ENCODE measurements at places on chromosomes 13 and 19.

DNA sequence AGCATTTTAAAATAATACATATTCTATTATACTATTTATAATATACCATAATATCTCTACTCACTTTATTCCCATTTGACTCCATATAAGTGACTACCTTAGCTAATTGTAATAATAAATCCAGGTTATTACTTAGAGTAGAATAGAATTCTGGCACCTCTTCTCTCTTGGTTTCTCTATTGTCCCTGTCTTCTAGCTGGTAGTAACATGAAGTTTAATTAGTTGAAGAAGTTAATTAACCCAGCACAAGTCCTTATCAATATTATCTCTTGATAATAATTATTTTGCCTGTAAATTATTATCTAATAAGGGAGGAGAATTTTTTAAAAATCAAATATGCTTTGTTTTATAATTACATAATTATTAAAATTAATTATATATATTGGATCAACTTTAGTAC, 1571.2 kb upstream of the PRR20A start:
- DNase-seq = no peak

GRCh38 chr19:2631213-2631821, 71.2 kb downstream of the GNG7 start:
- DNase-seq = no peak

DNA sequence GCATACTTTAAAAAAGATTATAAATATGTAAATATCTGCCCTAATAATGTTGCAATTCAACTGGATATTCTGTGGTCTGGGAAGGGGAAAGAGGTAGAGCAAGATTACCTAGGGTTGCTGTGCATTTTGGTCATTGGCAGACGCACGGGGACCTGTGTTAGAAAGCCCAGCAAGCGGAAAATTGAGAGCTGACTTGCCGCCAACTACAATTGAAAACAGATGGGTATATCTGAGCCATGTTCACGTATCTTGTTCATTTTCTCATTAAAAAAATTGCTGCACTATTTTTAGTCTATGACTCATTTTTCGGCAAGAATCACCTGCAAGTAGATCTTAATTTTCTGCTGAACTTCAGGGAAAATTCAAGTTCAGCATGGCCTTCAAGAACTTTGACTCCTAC, 308.5 kb upstream of the TMTC4 start:
- no peak for DNase-seq

DNA sequence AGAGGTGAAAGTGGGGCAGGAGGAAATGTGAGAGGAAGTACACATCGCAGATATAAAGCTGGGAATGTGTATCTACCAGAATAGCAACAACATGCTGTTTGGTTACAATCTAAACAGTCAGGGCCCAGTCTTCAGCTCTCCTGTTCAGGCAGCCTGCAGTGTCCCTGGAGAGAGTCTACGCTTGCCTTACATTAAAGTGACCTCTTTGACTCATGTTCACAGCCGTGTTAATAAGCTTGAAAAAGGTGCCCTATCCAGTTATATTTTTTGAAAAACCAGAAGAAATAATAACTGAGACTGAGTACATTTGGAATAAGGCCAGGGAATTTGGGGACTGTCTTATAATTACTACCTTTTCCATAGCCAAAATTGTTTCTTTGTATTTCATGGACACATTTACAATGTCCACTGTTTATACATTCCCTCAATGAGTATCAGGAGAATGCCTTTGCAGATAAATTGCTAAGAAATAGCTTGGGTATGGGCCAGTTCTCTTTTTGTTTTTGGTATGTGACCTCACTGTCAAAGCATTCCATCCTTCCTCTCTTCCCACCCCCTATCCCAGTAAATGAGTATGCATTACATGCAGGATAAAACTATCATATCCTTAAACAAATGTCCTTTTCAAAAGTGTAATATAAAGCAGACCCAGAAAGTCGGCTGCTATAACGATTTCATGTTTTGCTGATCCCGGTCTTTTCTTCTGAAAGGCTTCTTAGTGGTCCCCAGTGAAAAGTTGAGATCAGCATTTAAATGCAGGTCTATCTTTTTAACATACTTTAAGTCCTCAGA, 82.6 kb downstream of the PCDH9 start:
- no peak for DNase-seq

DNA sequence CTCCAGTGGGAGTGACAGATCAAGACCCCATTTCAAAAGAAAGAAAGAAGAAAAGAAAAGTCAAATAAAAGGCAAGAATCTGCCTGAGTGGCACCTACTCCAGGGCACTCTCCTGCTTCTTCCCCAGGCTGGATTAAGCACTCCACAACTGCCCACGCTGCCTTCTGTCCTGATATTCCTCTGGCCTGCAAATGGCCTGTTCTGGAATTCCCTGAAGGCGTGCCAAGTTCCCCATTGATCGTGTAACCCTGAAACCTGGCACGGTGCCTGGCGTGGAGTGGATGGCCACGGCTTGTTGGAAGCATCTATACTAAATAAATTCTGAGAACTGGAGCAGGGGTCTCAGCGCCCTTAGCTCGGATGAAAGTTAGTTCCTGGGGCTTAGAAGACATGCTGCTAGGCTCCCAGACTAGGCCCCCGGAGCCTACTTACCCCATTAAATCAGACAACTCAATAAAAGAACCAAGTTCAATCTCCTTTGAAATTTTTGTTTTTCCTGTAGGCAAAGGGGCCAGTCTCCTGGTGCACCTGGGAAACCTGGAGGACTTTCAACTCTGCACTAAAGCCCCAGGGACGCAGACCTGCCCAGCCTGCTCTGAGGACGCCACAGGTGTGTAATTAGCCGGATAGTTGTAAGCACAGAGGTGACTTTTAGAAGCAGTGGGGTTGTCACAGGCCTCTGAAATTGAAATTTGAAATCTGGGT, 21.9 kb downstream of the ANKRD27 start:
- no peak for DNase-seq

DNA sequence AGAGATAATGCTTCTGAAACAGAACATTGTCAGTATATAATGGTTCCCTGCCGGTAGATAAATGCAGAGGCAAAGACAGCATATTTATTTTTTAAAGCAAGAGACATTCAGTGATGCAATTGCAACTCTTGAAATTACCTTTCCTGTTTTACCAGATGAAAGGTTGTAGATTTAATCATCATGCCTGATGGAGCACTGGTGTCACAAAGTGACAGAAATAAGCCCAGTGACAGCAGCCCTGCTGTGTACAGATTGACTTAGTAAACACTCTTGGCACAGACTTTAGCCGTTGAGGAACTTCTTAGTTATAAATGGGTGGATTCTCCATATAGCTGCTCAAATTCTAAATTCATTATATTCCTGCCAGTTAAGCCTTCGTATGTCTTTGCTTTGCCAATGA, 172.5 kb downstream of the ITGBL1 start:
- DNase-seq = no peak

GRCh38 chr13:76991432-76991795, 467 bp upstream of the CLN5 start:
- no peak for DNase-seq

DNA sequence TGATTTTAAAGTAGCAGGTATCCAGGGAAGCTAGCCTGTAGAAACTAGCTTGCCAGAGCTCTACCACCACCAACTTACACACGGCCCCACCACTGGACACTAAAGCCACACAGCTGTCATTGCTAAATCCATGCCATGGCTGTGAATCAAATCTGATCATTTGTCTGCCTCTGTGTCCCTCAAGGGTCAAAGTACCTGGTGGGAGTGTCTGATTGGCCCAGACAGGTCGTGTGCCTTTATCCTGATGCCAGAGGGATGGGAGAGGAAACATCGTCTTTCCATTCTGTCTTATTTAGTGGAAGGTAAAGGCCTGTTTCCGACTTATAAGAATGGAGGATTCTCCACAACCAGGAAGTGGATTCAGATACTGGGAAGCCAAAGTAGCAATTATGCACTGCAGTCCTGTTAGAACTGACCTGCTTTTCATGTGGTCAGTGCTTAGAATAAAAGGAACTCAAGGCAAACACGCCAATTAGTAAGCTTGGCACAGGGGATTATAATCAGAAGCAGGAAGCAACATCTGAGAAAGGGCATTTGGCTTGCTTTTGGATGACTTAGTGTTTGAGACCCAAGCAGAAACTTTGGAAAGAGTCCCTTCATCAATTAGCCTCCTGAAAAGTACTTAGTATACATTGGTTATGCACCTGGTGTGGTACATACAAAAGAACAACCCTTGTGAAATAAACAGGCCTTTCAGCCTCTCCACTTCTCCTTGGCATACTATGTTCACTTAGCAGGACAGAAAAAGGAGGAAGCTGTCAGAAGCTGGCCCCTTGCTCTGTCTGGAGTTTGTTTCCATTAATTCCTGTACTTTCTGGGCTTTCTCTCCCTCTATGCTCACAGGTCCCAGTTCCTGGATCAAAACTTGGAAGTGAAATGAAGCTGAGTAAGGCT, 192.4 kb downstream of the NUFIP1 start:
- no peak for DNase-seq

Measured in left renal pelvis (tissue), 4 donors.